ENCODE measurements at places on chromosomes 6 and 20.
A peak's percentile ranks its signal among the peaks of the same experiment; 100 is the strongest.

DNA sequence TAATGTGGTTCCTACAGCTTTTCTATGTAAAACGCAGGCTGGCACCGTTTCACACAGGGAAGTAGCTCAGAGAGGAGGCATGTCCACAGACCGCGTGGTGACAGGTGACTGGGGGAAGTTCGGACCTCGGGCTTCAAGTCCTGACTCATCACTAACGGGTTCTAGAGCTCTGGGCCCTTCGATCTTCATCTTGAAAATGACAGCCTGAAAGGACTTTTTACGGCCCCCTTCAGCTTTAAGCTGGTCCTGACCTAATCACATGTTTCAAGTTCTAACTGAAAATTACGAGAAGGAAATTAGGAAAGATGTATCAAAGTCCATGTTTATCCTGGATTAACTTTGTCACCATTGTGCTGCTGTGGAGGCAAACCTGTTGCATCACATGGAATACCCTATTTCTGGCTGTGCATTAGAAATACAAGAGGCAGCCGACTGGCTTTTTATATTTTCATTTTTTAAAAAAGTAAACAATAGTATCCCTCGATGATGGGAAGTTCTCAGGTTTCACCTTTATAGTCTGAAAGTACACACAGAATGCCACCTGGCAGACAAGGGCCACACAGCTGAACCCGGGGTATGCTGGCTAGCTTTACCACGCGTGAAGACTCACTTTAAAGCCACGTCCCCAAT is 2.0 kb downstream of the MAN1A1 start:
- peak; percentile 76 for DNase-seq

DNA sequence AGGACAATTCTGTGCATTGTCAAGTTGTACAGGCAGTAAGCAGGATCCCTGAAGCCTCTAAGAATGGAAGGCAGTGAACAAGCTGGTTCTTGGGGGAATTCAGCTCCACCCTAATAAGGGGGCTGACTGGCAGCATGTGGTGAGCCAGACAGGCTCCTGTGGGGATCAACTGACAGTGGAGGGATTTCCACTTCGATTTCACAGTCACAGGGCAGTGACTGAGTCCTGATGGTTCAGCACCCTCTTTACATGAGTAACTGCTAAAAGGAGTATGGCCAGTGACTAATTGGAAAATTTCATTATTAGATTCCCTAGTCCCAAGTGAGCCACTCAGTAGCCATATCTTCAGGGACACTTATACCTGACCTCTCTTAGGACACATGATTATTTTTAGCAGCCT is 78.4 kb downstream of the NDUFAF5 start:
- DNase-seq = no peak

DNA sequence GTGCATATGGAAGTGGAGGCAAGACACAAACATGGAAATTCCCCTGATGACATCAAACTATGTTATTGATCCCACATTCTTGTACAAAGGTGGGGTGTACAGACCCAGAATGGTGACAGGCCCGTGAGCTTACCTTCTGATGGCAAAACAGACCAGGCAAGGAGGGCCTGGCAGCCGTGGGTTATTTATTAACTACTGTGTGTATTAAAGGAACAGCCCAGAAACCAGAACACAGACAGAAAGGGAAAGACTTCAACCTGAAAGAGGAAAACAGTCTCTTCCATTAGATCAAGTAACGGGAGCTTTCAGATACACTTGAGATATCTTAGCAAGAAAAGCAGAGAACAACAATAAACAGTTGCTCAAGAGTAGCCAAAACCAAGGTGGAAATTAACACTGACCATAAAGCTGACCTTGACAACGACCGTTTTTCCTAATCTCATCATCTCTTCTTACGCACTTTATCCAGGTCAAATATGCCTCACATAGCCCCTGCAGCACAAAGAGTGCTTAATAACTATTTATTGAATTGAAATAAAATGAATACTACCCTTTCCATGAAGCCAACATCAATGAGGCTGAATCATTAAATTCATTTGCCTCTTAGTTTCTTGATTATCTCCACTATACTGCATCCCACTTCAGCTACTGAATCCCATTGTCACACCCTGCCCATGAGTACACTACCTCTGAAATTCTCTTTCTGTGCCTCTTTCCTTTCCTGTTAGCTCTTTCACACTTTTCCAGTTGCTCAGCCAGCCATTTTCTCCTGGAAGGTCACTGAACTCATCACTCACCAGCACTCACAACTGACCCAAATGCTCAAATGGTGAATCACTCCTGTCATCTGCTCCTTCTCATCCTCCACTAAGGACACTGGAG is 67.4 kb downstream of the MOXD1 start:
- DNase-seq = no peak

GRCh38 chr20:39893003-39893685 is 795.9 kb downstream of the MAFB start:
- no peak for DNase-seq

GRCh38 chr6:78268591-78269452 is 598.5 kb upstream of the IRAK1BP1 start:
- DNase-seq = no peak

GRCh38 chr6:137910843-137911456 is 43.9 kb downstream of the TNFAIP3 start:
- no peak for DNase-seq

GRCh38 chr20:58647796-58648501 is 3.1 kb upstream of the STX16 start:
- DNase-seq = peak; percentile 66

- DNase-seq = no peak
Measured at GRCh38 chr20:60345106-60345505, 386.9 kb downstream of the CDH26 start.

- no peak for DNase-seq
Measured at GRCh38 chr6:149127212-149127611, 190.3 kb upstream of the TAB2 start.

- DNase-seq = no peak
Measured at GRCh38 chr6:96007663-96008062, 8.1 kb upstream of the FUT9 start.

DNA sequence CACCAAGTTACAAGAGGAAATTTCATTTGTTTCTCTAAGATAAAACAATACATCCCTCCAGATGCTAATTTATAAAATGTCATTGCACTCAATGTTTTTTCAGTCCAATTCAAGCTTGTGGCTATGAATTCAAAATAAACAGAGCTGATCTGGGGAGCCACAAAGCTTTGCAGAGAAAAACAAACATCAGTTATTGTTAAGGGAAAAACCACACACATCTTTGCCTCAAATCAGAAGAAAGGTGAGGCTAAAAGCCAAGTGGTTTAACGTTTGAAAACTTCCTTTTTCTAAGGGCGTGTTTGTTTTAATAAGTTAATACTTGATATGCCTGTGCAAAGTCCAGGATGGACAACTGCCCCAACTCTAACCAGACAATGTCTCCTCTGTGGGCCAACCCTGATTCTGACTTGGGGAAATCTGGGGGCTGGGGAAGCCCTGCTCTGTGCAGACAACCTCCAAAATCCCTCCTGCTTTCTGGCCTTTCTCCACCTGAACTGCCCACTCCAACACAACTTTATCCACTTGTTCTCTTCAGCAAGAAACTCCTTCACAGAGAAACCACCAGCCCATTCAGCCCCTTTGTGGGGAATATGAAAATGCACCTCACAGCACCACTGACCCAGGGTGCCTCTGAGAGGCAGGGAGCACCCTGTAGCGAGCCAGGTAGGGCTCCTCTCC is 44.6 kb upstream of the NT5E start:
- DNase-seq = no peak

GRCh38 chr6:14412026-14412425 is 294.5 kb downstream of the CD83 start:
- DNase-seq = no peak

GRCh38 chr6:134628154-134628553 is 310.2 kb upstream of the SGK1 start:
- no peak for DNase-seq

DNA sequence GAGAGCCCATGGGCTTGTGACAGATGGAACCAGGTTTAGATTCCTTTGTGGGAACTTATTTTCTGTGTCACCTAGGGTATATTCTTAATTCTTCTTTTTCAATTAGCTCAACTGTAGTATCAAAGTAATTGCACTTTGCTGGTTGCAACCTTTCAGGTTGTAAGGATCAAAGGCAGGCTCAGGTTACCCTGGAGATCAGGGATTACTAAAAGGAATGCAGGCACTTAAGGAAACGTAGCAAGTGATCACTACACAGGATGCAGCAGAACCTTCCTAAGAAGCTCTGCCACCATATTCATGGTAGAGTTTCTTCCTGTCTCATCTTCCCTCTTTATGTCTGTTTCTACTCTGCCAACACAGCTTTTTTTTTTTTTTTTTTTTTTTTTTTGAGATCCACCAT is 133.2 kb upstream of the JAG1 start:
- DNase-seq = no peak

- no peak for DNase-seq
Measured at GRCh38 chr6:111536910-111537527, 54.0 kb upstream of the REV3L start.

DNA sequence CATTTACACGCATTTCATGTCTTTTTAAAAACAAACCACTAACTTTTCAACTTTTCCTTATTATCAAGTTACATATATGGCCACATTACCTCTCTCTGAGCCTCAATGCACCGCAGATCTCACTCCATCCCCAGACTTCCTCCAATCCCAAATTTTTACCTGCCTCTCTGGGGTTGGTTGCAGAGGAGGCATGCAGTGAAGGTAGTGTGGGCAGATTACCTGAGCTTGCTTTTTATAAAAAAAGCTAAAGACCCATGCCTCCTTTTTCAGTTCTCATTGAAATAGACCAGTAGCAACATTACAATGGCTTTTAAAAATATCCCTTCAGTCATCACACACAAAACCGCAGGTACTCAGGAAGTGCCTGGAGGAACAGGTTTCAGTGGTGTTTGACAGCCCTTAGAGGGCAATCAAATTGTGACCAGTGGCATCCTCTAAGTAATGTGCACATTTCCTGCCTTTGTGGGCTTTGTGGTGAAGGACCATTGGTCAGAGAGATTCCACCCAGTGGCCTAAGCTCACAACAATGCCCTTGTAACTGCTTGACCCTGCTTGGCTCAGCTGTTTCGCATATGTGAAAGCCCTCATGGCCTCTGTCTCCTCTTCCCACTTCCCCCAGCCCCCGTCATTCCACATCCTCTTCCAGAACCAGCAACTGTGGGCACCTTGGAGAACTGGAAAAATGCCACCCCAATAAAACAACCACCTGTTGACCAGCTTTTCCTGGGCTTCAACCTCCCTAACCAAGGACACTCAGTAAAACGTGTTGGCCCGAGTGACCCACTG is 30.2 kb upstream of the IL17A start:
- no peak for DNase-seq

DNA sequence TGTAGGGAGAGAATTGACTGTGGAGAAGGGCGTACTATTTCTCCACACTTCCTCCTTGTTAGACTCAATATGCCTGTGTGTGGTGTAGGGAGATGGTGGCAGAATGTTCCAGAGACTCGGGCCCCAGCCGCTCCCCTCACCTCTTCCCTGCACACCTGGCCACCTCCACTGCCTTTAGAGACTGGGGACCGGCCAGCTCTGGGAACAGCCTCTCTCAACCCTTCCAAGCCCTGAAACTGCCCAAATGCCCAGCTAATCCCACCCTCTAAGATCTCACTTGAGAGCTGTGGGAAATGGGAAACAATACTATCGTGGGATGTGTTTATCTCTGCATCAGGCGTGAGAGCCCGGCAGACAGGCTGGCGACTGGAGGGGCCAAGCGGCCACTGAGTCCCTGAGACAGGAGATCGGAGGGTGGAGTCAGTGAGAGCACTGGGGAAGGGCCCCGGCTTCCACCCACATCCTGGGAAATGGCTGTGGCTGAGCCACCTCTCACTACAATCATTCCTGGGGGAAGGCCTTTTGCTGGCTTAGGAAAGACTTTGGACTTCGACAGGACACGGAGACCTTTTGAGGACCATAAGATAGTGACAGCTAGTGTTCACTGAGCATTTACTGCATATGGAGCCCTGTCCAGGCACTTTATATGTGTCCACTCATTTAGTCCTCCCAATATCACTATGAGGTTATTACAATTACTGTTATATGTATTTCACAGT is 31.0 kb upstream of the MRPS18A start:
- peak; percentile 56 for DNase-seq

- no peak for DNase-seq
Measured at GRCh38 chr20:58851221-58851968, 693 bp upstream of the GNAS-AS1 start.

DNA sequence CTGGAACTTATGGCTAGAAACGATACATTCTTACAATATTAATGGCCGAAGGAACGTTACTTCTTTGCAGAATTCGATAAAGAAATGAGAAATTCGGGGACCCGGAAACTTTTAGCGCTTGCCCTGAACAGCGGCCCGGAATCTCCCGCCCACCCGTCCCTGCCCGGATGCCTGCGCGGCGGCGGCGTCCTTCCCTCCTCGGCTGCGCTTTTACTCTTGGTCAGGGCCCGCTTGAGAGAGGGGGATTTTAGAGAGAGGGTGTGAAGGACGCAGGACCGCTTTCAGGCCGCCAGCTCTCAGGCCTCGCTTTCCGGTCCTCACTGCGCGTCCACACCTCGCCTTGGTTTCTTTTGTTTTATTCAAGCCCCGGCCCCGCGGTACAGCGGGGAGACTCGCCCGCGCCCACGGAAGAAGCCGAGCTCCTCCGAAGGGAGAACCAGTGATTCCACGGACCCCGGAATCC is 243.7 kb downstream of the ARID1B start:
- DNase-seq = no peak

DNA sequence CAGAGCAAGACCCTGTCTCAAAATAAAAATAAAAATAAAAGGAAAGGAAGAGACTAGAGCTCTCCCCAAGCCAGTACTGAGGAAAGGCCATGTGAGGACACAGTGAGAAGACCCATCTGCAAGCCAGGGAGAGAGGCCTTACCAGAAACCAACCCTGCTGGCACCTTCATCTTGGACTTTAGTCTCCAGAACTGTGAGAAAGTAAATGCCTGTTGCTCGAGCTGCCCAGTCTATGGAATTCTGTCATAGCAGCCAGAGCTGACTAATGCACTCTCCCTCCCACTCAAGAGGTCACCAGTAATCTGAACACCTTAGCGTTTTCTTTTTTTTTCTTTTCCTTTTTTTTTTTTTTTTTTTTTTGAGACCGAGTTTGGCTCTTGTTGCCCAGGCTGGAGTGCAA is 7.3 kb upstream of the PRPH2 start:
- no peak for DNase-seq

GRCh38 chr6:137430954-137431353 is 63.2 kb downstream of the OLIG3 start:
- DNase-seq = no peak

GRCh38 chr6:5589422-5590141 is 328.3 kb downstream of the FARS2 start:
- DNase-seq = no peak

DNA sequence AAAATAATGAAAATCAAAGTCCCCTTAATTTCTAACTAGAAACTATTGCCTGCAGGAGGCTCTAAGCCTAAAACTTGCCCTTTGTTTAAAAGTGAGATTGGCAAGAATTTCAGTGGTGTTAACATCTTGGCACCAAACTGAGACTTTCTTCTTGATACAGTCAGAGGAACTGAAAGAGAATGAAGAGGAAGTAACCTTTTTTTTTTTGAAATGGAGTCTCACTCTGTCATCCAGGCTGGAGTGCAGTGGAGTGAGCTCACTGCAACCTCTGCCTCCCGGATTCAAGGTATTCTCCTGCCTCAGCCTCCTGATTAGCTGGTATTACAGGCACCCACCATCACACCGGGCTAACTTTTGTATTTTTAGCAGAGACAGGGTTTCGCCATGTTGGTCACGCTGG is 3.6 kb downstream of the DOP1A start:
- DNase-seq = no peak

GRCh38 chr6:160005861-160006540 is 37.1 kb downstream of the IGF2R start:
- no peak for DNase-seq

GRCh38 chr6:26660000-26660361 is 435 bp upstream of the ZNF322 start:
- no peak for DNase-seq

- DNase-seq = no peak
Measured at GRCh38 chr6:21823371-21823770, 229.8 kb downstream of the SOX4 start.

All from sigmoid colon (tissue), 7 donors.